ENCODE measurements at places on chromosomes 1 and 21.

DNA sequence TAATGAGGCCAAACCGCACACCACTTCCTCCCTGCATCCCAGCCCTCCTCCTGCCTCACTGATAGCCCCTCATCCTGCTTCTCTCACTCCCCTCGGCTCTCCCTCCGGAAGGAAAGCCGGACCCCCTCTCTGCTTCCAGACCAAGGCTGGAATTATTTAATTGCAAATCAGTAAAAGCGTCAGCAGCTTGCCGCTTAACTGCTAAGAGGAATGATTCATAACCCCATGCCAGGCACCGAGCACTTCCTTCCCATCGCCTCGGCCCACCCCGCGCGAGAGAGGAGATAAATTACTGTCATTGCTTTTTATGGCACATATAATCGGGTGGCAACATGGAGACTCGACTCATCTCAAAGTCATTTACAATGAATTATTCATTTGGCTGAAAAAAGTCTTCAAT lies 77.3 kb downstream of the UBIAD1 start:
- DNase-seq, result no peak

DNA sequence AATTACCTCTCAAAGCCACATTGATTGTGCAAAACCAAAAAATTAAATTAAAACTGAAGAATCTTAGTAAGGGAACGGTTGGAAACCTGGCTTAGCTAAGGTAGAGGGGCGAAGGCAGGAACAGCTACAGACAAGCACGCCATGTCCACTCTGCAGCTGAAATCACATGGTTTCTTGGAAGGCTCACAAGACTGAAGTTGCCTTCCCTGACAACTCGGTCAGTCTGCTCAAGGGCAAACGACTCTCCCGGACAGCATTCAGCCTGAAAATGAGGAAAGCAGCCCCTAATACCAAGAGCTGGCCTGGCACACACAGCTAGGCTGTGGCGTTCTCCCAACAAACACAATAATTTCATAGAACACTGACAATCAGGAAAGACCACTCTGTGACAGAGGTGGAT lies 22.7 kb upstream of the BECN2 start:
- DNase-seq, result no peak

DNA sequence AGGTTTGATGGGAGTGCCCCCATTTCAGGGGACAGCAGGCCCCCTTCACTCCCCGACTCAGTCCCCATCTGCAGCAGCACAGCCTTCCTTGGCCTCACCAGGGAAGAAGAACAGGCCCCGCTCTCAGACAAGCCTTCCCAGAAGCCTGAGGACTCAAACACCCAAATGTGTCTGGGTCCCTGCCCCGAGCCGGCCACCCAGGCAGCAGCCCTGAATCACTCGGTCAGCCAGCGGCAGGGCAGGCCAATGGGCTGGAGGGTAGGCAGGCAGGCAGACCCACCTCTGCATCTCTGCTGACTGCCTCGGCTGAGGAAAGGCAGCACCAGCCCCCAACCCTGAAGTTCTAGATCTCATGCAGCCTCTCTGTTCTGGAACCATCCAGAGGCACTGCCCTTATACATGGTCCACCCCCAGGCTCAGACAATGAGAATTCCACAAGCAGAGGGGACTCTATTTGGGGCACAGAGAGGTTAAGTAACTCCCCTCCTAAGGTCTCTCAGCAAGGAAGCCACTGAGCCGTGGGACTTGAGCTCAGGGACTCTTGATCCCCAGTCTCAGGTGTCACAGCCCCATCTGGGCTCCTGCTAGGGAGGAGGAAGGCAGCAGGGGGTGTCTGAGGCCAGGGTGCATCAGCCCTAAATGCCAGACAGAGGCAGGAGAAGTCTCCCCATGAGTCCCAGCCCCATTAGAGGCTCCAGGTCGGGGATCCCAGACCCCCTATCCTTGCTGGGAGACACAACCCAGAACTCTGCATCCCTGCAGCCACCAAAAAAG lies 33.2 kb upstream of the RUNX3 start:
- DNase-seq, result no peak

GRCh38 chr1:110387048-110387754 lies 3.6 kb downstream of the SLC16A4 start:
- DNase-seq, result no peak

DNA sequence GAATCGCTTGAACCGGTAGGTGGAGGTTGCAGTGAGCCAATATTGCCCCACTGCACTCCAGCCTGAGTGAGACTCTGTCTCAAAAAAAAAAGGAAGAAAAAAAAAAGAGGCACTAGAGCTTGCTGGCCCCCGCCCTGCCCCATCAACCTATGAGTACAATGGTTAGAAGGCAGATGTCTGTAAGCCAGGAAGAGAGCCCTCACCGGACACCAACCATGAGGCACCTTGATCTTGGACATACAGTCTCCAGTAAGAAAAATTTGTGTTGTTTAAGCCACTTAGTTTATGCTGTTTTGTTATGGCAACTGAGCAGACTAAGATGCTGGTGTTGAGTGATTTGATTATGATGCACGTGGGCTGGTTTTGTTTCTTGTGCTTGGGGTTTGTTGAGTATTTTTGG lies 34.2 kb downstream of the DIP2A start:
- DNase-seq, result no peak

- no peak for DNase-seq
Measured at GRCh38 chr1:232045139-232045994, 418.8 kb downstream of the DISC1 start.

DNA sequence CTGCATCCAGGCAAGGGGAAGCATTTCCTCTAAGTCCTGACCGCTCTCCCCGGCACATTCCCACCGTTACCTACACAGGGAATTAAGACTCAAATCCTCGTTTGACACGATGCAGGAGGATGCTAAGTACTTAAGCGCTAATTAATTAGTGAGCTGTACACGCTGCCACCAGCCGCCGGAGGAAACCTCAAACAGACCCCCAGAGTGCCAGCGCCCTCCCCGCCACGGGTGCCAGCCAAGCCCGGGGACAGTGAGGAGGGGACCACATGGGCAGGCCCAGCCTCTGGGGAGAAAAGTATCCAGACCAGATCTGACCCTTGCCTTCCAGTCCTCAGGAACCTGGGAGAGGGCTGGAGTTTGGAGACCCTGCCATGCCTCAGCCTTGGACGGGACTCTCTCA lies 17.4 kb upstream of the CASZ1 start:
- DNase-seq, result no peak
